ENCODE measurements at places on chromosomes 13 and 19.

- DNase-seq: no peak
These were observed 64.8 kb upstream of the GPR183 start for GRCh38 chr13:99371956-99372355.

DNA sequence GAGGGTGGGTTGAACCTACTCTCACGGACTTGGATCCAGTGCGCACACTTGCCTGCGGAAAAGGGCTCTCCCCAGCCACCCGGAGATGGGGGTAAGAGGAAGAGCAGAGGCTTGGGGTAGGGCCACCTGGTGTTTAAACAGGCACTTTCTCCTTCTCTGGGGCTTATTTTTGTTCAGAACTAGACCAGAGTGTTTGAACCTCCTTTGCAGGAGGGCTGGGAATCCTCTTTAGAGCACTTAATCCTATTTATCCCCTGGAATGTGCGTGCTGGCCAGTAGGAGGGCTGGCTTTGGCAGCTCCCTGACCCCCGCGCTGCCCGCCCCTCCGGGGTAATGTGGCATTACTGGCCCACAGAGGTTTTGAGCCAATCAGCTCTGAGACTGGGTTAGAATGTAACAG is 2.0 kb downstream of the RGS9BP start:
- DNase-seq: no peak

DNA sequence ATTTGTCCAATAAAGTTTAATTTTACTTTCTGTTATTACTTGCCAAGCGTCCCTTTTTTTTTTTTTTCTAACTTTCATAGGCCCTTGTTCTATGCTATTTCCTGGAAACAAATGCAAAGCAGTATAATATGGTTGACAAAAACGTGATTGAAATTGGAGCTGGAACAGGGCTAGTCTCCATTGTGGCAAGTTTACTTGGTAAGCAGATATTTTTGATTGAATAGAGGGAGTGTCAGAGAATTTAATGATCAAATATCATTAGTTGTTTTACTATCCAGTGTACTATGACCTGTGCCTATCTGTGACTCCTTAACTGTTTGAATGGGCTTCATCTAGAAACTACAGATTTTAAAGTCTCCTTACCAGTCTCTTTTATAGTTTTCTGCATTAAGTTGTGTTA is 46.7 kb downstream of the ERCC5 start:
- DNase-seq: no peak

GRCh38 chr13:81442904-81443303 is 1102.0 kb upstream of the SPRY2 start:
- no peak for DNase-seq

GRCh38 chr19:27901078-27901477 is 1311.9 kb downstream of the UQCRFS1 start:
- no peak for DNase-seq

GRCh38 chr19:49923055-49924003 is 5.7 kb upstream of the ATF5 start:
- no peak for DNase-seq

DNA sequence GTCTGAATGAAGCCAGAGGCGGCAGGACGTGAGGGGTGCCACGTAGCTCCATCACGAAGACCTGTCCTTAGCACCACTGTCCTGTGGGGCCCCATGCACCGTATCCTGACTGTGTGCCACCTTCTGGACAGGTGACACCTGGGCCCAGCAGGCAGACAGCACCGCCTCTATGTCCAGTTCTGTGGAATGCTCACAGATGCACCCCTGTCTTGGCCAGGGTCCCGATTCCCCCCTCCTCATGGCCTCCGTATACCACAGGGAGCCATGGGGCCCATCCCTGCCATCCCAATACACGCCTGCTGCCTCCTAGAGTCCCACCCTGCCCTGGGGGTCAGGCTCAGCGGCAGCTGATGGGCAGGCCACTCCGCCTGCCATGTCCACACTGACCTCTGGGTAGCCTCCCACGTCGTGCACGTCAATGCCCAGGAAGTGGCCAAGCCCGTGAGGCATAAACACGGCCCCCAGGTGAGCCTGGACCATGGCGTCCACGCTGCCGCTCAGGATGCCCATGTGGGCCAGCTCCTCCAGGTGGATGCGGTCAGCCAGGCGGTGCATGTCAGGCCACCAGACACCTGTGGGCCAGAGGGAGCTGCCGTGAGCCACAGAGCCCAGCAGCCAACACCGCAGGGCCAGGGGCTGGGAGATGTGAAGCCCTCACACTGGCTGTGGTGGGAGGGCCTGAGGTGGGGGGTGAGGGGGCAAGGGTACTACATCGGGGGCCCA is 17.6 kb downstream of the CEBPG start:
- DNase-seq: no peak

- DNase-seq: no peak
These were observed 2.8 kb downstream of the MIR17HG start for GRCh38 chr13:91349992-91350911.

DNA sequence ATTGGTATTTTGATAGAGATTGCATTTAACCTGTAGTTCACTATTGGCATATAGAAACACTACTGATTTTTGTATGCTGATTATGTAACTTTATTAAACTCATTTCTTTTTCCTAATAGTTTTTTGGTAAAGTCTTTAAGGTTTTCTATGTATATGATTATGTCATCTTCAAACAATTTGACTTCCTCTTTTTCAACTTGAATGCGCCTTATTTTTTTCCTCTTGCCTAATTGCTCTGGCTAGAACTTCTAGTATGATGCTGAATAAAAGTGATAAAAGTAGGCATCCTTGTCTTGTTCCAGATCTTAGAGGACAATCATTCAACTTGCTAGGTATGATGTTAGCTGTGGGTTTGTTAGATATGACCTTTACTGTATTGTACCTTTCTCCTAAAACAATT is 1034.9 kb downstream of the PCDH9 start:
- no peak for DNase-seq

DNA sequence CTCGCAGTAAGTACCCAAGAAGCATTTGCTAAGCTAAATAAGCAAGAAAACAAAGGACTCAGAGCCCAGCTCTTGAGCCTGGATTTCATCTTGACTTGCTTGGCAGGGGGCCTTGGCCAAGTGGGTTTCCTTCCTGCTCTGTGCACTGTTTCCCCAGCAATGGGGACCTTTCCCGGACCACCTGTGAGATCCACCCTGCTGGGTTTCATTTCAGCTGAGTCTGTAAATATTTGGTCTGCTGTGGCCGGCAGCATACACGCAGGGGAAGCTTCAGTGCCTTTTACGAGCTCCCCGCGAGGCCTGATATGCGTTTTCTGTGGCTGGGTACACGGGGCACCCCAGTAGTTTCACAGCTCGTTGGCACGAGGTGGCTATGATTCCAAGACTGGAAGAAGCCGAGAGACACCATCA is 12.4 kb upstream of the TINCR start:
- DNase-seq: no peak

GRCh38 chr13:98752467-98753290 is at the start of gene SLC15A1:
Gene SLC15A1 (minus strand): TSS chr13:98752672. CDS start chr13:98752598, 74 bp downstream.
- no peak for DNase-seq

- DNase-seq: peak; percentile 89
These were observed 10.3 kb upstream of the BICRA start for GRCh38 chr19:47598407-47599349.

All from iPS DF 19.7 (cell line).